ENCODE measurements at places on chromosomes 16 and 17.
A peak's percentile ranks its signal among the peaks of the same experiment; 100 is the strongest.

DNA sequence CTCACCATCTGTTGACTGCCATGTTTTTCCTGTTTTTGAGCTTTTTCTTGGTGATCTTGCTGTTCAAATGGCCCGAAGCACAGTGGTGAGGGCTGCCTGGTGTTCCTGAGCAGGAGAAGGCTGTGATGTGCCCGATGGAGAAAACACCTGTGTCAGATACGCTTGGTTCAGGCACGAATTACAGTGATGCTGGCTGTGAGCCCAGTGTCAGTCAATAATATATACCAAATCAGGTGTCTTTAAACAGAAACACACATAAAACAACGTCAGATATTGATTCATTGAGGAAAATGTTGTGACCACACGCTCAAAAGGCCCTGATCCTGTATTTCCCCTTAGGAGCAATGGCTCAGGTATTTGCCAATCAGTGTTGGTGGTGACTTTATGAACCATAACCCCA lies 111.7 kb downstream of the SDR42E1 start:
- DNase-seq, result peak; percentile 32

GRCh38 chr16:7946142-7946541 lies 613.5 kb downstream of the RBFOX1 start:
- DNase-seq, result no peak

GRCh38 chr17:15456972-15457722 lies 10.3 kb downstream of the CDRT4 start:
- DNase-seq, result no peak

- no peak for DNase-seq
These were observed 47.3 kb downstream of the NLRP1 start for GRCh38 chr17:5536866-5537650.

GRCh38 chr16:72049110-72049509 lies 5.2 kb upstream of the HP start:
- DNase-seq, result no peak

GRCh38 chr17:72922219-72922618 lies 170.3 kb downstream of the SLC39A11 start:
- no peak for DNase-seq

DNA sequence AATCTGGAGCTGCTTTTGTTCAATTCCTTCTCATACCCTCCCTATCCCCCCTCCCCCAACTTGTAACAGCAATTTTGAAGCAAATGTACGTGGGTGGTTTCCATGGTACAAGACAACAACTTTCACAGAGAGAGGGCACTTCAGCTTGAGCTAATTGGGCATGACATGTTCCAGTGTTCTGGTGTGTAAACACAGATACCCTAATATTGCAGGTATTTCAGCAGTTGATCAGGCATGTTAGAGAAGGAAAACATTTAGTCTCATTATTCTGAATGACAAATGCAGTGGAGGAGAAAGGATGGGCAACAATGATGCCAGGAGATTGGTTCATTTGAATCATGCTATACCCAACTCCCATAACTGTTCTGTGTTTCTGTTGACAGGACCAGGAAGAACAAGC lies 137.5 kb downstream of the TRIM37 start:
- no peak for DNase-seq

- DNase-seq, result no peak
These were observed 253.2 kb upstream of the IRX5 start for GRCh38 chr16:54677308-54677950.

DNA sequence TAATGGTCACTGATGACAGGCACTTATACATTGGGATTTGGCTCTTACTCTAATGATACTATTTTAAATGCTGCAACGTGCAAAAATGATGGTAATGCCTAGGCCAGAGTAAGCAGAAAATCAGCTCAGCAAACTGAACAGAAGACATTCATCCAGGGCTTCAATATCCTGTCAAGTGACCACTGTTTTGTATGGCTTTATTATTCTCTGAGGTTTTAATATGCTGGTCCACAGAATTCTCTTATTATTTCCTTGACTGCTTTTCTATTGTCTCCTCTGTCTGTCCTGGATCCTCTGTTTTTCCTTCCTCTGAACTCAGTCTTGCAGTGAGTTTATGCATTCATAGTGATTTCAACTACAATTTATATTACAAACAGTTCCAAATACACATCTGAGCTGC lies 90.8 kb upstream of the PMFBP1 start:
- no peak for DNase-seq

DNA sequence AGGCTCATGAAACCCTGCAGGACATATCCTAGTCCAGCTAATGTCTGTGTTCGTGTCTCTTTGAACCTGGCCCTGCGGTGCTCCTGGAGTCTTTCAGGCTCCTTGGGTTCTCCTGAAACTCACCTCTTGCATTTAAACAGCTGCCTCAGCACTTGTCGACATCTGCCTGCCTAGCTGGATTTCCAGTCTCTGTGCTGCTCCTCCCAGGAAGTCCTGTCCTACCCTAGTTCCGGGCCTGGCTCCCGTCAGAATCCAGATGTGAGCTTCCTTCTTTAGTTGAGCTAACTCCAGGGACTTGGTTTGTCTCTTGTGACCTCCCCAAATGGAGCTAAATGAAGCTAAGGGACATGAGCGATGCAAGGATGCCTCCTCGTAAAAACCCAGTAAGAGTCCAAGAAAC lies 155.2 kb upstream of the PIRT start:
- DNase-seq, result no peak

DNA sequence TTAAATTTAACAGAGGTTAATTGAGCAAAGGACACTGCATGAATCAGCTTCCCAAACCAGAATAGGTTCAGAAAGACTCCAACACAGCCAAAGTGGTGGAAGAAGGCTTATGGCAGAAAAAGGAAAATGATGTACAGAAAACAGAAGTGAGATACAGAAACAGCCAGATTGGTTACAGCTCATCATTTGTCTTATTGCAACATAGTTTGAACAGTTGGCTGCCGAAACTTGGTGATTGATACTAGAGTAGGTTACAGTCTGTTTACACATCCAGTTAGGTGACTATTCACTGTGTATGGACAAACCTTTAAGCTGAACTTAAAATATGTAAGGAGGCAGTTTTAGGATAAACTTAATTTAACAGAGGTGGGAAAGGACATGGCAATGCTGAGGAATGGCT lies 18.3 kb downstream of the TMEM100 start:
- no peak for DNase-seq

DNA sequence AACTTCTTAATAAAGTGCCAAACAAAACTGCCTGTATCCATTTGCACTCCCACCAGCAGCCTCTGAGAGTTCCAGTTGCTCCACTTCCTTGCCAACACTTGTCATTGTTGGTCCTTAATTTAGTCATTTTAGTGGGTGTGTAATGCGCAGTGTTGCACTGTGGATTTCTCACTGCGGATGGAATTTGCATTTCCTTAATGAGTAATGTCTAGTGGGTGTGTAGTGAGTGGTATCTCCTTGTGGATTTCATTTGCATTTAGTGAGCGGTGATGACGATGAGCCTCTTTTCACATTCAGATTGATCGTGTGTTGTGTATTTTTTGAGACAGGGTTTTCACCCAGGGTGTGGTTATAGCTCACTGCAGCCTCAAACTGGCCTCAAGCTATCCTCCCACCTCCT lies 4.1 kb upstream of the MSLN start:
- DNase-seq, result no peak

DNA sequence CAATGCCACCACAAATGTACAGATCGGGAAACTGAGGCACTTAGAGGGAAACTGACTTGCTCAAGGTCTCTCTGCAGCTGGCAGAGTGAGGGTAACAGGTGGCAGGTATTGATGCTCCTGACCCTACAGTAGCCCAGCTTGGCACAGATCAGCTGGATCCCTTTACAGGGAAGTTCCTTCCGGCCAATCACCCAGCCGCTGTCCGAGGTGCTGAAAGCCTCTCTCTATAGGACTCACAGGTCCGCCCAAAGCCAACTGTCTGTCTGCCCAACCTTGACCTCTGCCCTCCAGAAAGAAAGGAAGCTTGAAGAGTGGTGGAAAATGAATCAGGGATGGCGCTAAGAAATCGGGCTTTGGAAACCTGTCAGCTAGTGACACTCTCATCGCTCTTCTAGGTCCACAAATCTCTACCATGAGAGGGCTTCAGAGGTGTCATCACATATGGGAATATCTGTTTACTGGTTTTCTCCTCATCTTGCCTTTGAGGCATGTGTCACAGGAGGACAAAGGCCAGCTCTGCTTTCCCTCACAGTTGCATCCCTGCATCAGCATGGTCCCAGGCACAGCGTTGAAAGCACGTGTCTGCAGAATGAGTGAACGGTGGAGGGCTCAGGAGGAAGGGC lies 246.2 kb downstream of the KATNIP start:
- peak; percentile 62 for DNase-seq

DNA sequence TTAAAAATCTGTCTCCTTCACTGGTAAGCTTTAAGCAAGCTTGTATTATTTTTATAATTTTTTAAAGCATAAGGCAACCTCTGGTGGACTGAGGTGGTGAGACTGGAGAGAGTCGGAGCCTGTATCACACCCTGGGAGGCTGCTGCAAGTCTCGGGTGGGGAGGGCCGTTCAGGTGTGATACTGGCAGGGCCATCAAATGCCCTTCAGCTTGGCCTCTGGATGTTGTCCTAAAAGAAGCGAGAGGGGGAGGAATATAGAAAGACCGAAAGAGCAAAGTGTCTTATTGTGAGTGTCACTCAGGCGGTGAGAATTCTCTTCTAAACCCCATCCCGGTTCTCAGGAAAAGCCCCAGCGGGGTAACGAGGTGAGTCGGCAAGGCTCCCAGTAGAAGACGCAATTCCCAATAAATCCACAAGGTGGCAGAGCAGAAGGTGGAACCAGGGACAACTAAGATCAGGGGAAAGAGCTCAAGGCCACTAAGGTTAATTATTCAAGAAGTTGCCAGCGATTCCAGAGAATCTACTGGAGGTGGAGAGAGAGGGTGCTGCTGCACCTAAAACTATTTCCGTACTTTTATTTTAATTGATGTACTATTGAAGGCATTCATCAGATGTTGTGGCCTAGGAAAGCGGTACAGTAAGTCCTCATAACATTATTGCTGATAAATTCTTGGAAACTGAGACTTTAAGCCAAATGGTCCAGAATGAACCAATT lies 14.1 kb downstream of the C17orf67 start:
- DNase-seq, result peak; percentile 94

GRCh38 chr17:12445331-12445730 lies 220.4 kb upstream of the MYOCD start:
- no peak for DNase-seq

DNA sequence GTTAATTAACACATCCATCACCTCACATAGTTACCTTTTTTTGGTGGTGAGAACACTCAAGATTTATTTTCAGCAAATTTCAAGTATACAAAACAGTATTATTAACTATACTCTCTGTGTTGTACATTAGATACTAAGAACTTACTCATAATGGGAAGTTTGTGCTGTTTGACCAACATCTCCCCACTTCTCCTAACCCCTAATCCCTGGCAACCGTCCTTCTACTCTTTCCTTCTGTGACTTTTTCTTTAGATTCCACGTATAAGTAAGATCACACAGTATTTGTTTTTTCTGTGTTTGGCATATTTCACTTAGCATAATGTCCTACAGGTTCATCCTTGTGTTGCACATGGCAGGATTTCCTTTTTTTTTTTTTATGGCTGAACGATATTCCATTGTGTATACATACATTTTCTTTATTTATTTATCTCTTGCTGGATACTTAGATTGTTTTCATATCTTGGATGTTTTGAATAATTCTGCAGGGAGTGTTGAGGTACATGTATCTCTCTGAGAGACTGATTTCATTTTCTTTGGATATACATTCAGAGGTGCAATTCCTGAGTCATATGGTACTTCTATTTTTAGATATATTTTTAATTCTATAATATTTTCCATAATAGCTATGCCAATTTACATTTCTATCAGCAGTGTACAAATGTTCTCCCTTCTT lies 19.0 kb downstream of the PPM1D start:
- DNase-seq, result no peak

DNA sequence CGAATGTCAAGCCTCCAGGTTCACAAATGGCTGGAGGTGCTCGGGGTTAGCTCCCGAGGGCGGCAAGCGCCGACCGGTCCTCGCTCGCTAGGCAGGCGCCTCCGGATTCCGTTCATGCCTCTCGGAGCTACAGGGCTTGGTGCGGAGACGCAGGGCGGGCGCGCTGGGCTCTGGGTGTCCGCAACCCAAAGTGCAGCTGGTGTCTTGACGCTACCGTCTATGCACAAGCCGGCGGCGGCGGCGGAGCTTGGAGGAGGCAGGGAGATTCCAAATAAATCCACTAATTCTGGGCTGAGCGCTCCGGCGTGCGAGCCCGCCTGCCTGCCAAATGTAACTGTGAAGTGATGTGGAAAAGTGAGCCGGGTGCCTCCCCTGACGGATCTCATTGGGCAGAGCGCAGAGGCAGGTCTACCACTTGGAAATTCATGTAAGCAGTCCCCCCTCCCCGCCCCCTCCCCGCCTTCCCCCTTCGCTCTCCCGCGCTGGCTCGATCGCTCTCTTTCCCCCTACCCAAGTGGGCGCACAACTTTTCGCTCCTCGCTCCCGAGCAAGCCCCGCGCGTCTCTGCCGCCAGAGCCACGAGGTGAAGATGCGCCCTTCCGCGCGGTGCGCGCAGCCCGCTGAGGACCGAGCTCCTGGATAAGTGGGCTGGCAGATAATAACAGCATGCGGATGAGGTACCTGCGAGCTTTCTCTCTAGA lies at the start of gene CDH8:
TSS of gene CDH8 (minus strand) at position 338 of the 701 bp plus-strand sequence. CDS start 15,035 bp downstream, outside the sequence.
- DNase-seq, result no peak

- DNase-seq, result peak; percentile 87
These were observed 167.5 kb downstream of the RAB11FIP4 start for GRCh38 chr17:31558748-31559583.

DNA sequence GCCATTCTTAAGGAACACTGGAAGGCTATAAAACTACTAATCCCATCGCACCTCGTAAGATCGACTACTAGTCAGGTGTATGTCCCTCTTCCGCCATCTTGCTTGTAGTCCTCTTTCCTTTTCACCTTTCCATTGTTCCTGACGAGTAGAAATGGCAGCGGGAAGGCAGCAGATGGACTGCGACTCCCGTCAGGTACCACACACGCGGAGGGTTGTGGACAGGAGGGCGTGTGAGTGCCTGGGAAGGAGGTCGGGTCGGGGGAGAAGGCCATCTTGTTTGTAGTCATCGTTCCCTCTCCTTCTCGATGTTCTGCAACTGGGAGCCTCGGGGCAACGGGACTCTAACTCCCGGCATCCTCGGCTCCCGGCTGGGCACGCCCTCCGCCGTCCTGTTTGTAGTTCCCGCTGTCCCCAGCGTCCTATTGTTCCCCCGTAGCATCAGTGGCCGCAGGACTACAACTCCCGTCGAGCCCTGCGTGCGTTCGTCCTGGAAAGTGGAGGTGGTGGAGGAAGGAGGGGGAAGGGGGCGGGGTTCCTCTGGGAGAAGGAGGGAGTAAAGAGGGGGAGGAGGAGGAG lies 324 bp upstream of the FBXL19 start:
- DNase-seq, result peak; percentile 99

DNA sequence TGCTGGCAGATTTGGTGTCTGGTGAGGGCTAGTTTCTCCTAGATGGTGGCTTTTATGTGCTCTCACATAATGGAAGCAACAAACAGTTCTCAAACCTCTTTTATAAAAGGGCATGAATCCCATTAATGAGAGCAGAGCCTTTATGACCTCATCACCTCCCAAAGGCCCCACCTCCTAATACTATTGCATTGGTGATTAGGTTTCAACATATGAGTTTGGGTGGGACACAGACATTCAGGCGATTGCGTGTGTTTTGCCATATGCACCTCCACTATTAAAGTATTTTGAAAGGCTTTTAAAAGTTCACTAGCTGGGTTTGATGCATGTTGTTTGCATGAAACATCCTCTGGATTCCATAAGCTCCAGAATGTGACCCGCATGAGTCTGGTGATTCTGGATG lies 24.4 kb upstream of the DNAJA2 start:
- DNase-seq, result no peak

- DNase-seq, result no peak
These were observed 39.7 kb downstream of the RPTOR start for GRCh38 chr17:80584176-80584905.

GRCh38 chr17:19418251-19418992 lies 7.4 kb downstream of the RNF112 start:
- peak; percentile 5 for DNase-seq

- peak; percentile 40 for DNase-seq
These were observed 320 bp downstream of the SPAG9 start for GRCh38 chr17:51120357-51120738.
